T-helper 17 cell (primary cell): ENCODE measurements at places on chromosomes 2 and 18.

- no peak for DNase-seq
Measured at GRCh38 chr2:84424152-84424551, 34.9 kb downstream of the SUCLG1 start.

DNA sequence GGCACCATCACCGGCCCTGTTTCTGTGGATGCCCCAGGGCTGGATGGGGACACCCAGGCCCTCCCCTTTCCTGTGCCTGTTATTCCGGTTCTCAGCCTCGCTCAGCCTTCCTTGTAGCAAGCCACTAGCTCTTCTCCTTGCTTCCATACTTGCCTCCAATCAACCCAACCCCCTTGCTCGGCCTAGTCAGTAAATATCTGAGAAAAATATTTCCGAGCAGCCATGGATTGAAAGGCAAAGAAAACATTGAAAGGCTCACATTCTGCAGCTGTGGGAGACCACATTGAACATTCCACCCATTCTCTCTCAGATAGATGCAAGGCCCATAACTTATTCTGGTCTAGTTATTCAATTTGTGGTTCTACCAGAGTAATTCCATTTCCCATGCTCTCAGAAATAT, 114.9 kb downstream of the SPP2 start:
- no peak for DNase-seq

DNA sequence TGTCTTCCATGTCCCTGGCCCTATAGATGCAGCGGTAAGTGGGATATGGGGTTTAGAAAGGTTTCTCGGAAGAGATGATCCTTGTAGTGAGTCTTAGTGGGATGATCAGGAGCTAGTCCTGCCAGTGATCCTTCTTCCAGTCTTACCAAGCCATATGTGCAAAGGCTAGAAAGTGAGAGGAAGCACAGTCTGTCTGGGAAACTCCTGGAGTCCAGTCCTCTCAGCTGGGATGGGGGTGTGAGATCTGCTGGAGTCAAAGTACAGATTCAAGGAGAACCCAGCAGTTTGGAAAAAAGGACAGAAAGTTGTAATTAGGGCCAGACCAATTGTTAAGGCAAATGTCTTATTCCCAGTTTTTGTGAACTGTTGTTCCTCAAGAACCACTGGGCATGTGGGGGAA, 83.3 kb downstream of the LIMS1 start:
- DNase-seq, result no peak

DNA sequence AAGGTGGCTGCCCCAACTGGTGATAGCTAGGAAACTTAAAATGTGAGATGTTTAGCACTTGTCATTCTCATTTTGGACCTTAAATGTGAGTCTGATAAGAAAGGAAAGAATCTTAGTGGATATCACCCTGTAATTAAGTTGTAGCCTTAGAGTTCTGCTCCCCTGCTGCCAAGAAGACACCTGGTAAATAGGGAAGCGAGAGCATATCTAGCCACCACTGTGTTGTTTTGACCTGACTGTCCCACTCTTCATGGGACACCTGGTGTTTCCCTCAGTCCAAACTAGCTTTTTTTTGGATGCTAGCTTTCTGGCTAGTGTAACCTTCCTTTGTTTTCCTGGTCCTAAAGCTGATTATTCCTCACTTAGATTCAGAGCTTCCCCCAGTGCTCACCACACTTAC, 357.6 kb downstream of the RAD51AP2 start:
- DNase-seq, result no peak

DNA sequence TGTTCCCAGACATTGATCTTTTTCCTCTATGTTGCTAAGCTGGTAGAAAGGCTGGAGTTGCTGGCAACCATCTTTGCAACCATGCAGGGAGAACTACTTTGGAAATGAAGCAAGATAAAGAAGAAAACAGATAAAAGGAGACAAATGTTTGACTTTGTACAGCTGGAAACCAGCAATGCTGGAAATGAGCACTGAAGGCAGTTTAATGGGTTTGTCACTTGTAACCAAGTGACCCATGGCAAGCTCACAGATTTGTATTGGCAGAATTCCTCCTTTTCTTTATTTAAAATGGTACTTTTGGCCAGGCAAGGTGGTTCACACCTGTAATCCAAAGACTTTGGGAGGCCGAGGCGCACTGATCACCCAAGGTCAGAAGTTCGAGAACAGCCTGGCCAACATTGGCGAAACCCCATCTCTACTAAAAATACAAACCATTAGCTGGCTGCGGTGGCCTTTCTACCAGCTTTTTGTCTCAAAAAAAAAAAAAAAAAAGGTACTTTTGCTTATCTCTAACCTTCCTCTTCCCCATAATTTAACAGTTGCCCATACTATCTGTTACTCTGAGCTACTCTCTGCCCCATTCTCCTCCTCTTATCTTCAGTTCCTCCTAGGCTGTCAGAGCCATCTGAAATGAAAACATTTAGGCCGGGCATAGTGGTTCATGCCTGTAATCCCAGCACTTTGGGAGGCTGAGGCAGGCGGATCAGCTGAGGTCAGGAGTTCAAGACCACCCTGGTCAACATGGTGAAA, 2.0 kb upstream of the BOLA3 start:
- no peak for DNase-seq

DNA sequence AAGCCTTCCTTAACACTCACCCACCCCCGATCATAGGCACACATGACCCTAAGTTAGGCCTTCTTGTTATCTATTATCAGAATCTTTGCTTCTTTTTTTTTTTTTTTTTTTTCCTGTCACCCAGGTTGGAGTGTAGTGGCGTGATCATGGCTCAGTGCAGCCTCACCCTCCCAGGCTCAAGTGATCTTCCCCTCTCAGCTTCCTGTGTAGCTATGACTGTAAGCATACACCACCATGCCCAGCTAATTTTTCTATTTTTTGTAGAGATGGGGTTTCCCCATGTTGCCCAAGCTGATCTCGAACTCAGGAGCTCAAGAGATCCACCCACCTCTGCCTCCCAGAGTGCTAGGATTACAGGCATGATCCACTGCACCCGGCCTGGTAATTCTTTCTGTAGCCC, 328.7 kb downstream of the NR4A2 start:
- no peak for DNase-seq

GRCh38 chr2:168773719-168774521, 28.5 kb upstream of the NOSTRIN start:
- no peak for DNase-seq

- no peak for DNase-seq
Measured at GRCh38 chr2:241601841-241602240, 35.1 kb downstream of the THAP4 start.

- DNase-seq, result no peak
Measured at GRCh38 chr18:22951823-22952222, 18.7 kb downstream of the RBBP8 start.

- DNase-seq, result no peak
Measured at GRCh38 chr2:102117472-102117858, 25.1 kb upstream of the IL1R1 start.

DNA sequence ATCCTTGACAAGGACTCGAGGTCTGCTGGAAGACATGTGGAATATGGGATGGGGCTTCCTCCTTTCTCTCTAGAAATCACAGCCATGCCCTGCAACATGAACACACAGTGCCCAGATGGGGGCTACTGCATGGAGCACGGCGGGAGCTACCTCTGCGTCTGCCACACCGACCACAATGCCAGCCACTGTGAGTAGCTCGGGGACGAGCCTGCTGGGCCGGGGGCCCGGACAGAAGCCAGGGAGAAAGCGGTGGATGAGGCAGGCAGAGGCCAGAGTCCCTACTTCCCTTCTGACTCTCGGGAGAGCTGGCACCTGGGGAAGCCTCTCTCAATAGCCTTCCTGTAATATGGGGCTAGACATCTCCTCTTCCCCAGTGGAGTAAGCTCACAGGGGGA, 50.5 kb downstream of the SNED1 start:
- no peak for DNase-seq

DNA sequence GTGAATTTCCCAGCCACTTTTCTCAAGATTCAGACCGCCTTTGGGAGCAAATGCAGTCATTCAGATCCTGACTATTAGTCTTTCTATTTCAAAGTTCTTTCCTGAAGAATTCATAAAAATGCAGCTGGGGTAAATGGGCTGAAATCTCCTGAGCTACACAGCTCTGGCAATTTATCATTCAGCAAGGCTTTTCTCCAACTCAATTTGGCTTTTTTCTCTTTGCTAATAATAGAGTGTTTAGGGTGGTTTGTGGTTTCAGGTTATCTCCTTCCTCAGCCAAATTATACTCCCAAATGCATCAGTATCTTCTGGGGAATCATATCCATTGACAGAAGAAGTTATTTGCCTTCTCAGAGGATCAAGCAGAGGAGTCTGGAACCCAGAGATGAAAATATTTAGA, 282.4 kb upstream of the SLC14A2 start:
- DNase-seq, result no peak

DNA sequence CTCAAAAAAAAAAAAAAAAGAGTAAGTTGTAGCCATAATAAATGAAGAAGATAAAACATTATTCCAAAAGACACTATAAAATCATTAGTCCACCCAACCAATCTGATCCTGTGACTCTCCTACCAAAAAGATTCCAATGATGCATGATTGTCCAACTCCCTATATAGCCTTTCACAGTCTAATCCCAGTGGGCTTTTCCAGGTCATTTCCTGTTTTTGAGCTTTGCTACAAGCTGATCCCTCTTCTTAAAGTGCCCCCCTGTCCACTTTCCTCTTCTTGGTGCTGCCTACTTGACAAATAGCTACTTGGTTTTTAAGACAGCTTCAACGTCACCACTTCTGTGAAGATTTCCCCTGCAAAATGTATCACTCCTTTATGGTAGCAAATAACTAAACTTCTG, 88.4 kb downstream of the SEMA4F start:
- no peak for DNase-seq

GRCh38 chr18:46536215-46536874, 120.7 kb downstream of the LOXHD1 start:
- DNase-seq, result no peak

GRCh38 chr2:210577263-210578071, 21.1 kb downstream of the CPS1 start:
- DNase-seq, result no peak

DNA sequence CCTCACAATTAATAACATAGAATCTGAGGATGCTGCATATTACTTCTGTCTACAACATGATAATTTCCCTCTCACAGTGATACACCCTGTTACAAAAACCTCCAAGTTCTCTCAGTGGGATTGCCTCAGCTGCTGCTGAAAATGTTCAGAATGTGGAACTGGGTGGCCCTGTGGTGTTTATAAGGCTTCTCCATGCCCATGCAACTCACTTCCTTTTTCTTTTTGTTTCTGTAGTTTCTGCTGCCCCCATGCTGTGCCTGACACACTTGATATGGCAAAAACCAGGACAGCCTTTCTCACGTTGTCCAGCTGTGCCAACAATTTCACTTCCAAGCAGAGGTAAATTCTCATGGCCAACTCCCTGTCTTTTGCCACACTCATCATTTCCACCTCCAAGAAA, 206.2 kb downstream of the RPIA start:
- no peak for DNase-seq

GRCh38 chr2:128373451-128374000, 54.9 kb upstream of the HS6ST1 start:
- no peak for DNase-seq

GRCh38 chr2:11748018-11748860, 1.8 kb downstream of the LPIN1 start:
- no peak for DNase-seq

- DNase-seq, result peak; percentile 75
Measured at GRCh38 chr2:219541611-219542180, 1.9 kb downstream of the CHPF start.

DNA sequence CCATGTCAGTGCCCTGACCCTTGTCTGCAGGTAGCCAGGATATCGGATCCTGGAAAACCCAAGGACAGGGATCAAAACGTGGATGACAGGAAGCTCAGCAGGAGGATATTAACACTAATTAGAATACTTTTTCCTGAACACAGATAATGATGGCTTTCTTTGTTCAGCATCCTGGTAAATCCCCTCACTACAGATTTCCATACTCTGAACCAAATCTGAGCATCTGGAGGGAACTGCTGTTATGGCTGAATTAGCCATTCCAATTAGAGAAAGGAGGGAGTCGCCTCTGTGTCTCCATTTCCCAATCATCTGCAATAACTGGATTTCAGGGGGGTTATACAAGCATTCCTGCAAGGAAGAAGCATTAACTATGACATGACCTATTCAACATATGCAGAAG, 24.4 kb downstream of the CXCR4 start:
- DNase-seq, result no peak

- DNase-seq, result no peak
Measured at GRCh38 chr2:176078541-176079284, 5.0 kb downstream of the EVX2 start.

- DNase-seq, result no peak
Measured at GRCh38 chr2:122003196-122003940, 247.9 kb downstream of the TSN start.

GRCh38 chr2:109370399-109371035, 241.5 kb downstream of the SH3RF3 start:
- no peak for DNase-seq

DNA sequence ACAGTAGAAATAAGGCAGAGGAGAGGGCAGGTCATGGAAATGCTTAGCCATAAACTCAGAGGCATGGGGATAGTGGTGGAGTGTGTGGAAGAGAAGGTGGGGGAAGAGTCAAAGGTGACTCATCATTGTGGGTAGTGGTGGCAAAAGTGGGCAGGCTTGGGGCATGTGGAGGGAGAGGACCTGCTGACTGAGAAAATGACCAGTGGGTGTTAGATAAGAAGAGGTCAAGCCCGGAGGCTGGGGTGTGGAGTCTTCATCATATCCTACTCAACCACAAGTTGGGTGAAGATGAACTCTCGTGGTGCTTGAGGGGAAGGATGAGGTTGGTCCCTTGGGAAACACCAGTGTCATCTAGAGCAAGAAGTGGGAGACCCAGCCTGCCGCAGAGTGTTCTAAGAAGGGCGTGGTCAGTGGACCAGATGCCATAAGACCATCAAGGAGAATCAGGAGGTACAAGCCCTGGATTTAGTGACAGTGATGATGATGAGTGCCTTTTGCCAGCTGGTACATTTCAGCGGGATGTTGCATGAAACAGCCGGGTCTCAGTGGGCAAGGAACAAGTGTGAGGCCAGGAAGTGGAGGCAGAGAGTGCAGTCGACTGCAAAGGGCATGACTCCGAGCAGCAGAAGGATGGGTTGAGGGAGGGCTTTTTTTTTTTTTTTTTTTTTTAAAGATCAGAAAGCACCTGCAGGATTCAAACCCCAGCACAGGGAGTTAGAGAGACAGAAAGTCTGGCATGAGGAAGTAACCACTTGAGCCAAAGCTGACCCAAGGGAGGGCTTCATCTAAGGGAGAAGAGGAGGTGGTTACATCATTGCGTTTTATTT, 122.6 kb upstream of the SPRED2 start:
- no peak for DNase-seq

- DNase-seq, result no peak
Measured at GRCh38 chr2:241961454-241961853, 91.9 kb downstream of the RTP5 start.

DNA sequence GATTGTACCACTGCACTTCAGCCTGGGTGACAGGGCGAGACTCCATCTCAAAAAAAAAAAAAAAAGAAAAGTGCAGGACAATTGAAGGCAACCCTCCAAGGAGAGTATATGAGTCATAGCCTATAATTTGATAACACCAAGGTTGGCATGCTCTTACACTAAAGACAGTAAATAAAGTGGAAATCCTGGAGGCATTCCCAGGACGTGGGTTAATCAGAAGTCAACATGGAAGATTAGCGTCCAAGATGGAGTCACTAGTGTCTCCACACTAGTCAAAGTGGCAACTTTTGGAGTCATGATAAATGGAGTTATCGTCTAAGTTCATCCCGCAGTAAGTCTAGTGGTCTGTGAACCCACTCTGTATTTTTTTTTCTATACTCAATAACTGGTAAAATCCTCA, 21.2 kb upstream of the UGGT1 start:
- no peak for DNase-seq

- no peak for DNase-seq
Measured at GRCh38 chr2:68812251-68812650, 58.9 kb downstream of the BMP10 start.
